ENCODE measurements at places on chromosomes 7 and 10. TPM values are rescaled to one million over a fixed set of nuclear protein-coding genes. Genes with fewer than 3 reads are reported as not detected.

Gene RASSF4
- total RNA-seq: 13.1 TPM

Gene MGAM2
- 7.5 TPM for total RNA-seq

Gene SFR1
- 8.0 TPM for total RNA-seq

Gene ASB15
- total RNA-seq: not detected

Gene DNAJC12
- 10.2 TPM for total RNA-seq

Gene SPRN
- not detected for total RNA-seq
